ENCODE measurements at places on chromosomes 6 and 20.

DNA sequence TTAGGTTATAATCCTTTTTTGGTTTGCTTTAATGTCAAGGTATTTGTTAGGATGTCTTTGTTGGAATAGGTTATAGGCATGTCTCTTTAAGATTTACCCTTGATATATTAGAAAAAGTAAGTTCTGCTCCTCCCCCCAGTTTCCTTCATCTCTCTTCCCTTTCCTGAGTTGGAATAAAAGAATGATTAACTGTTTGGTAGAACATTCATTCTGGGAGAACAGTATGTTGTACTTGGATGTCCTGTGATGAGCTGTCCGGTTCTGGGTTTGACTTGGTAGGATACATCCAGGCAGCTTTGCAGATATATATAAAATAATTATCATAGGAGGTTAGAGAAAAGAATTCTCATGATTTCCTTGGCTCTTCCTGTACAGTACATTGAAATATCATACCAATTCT is 199.6 kb upstream of the RREB1 start:
- DNase-seq: no peak

DNA sequence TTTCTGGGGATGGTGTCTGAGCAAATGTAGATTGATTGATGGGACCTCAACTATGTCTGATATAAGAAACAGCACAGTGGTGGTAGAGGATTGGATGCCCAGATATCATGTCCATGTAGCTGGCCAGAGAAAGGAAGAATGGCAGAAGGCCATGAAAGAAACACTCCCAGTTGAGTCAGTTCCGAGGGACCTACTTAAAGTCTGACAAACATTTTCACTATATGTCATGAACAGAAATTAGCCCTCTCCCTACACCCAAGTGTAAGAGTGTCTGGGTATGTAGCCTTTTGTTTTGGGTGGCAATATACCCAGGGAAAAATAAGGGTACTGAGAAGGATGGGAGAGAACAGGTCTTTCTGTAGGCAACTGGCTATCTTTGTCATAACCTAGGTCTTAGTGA is 434.2 kb downstream of the BCKDHB start:
- DNase-seq: no peak

GRCh38 chr20:56592211-56592610 is 36.9 kb upstream of the TFAP2C start:
- no peak for DNase-seq

GRCh38 chr20:47551841-47552240 is 50.2 kb downstream of the NCOA3 start:
- no peak for DNase-seq

GRCh38 chr20:20085071-20085470 is 32.7 kb downstream of the CFAP61 start:
- no peak for DNase-seq

Data from MM.1S (cell line).